ENCODE measurements at places on chromosomes 1 and 21. TPM values are rescaled to one million over a fixed set of nuclear protein-coding genes. Genes with fewer than 3 reads are reported as not detected.

PLA2G4A gene
- total RNA-seq = 5.1 TPM

MFAP2 gene
- total RNA-seq = 81.6 TPM

LMX1A gene
- not detected for total RNA-seq

OR6N1 gene
- not detected for total RNA-seq

HMCN1 gene
- 18.1 TPM for total RNA-seq

MNDA gene
- not detected for total RNA-seq

PEX11B gene
- total RNA-seq = 22.1 TPM

CFHR5 gene
- not detected for total RNA-seq

SPRR5 gene
- total RNA-seq = not detected

MAP3K6 gene
- 12.9 TPM for total RNA-seq

THEM5 gene
- total RNA-seq = not detected

ADARB1 gene
- total RNA-seq = 21.0 TPM

- no peak for DNase-seq
Measured at GRCh38 chr1:221832617-221833016, 90.7 kb upstream of the DUSP10 start.

DNA sequence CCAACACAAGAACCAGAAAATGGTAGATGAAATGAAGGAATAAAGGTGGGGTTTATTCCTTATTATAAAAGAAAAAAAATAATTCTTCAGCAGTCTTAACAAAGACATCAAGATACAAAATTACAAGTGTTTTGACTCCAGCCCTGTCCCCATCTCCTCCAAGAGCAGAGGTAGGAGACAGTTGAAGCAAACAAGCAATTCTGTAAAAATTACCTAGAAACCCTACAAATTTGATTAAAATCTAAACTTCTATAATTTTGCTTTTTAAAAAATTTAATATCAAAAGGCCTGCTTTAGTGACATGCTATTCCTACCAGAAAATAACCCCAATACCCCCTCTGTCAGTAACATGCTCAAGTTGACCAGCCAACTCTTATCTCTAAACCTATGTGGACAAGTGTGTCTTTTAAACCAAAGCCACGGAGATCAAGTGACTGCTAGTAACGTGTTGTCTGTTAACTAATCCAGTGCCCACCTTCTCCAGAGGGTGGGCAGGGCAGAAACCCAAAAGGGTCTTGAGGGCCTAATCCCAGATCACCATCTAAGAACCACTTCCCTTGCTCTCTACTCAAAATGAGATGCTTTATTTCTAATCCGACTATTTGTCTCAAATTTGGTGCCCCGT lies 8.4 kb downstream of the GLUL start:
- DNase-seq = no peak

- DNase-seq = no peak
Measured at GRCh38 chr1:206716159-206716869, 31.6 kb downstream of the MAPKAPK2 start.

DNA sequence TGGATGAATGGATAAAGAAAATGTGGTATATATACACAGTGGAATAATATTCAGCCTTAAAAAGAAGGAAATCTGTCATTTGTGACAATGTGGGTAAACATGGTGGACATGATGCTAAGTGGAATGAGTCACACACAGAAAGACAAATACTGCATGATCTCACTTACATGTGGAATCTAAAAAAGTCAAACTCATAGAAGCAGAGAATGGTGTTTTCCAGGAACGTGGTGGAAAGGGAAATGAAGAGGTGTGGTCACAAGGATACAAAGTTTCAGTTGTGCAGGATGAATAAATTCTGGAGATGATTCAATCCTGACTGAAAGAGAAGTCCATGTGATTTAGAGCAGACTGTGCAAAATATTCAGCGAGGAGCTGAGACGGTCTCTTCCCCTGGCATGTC lies 56.6 kb downstream of the RYR2 start:
- no peak for DNase-seq

GRCh38 chr1:17102232-17102631 lies 17.0 kb downstream of the PADI2 start:
- no peak for DNase-seq

DNA sequence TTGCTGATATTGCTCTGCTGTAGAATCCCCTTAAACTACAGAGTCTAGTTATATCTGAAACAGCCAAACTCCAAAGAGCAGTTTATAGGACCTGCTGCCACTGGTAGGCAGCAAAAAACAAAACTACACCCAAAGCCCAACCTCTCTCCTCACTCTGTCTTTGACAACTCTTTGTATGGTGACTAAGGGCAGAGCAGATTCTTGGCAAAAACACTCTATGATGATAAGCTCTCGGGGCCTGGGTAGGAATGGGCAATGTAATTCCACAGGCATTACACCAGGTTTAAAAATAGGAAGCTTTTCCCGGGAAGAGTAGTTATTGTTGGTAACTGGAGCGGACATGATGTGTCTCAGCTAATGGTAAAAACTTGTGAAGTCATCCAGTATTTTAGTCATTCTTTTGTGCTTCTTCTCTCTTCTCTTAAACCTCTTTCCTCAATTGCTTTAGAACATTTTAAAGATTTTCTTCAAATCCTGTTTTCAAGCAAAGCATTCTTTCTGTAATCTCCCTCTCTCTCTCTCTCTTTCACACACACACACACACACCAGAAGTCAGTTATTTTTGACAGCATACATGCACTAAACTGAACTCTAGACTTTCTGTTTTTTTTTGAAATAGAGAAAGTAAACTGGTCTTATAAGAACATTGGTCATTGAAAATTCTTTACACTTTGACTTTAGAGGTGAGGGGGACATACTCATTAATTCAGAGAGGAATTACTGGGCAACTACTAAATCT lies 193.5 kb downstream of the PAPPA2 start:
- DNase-seq = no peak

DNA sequence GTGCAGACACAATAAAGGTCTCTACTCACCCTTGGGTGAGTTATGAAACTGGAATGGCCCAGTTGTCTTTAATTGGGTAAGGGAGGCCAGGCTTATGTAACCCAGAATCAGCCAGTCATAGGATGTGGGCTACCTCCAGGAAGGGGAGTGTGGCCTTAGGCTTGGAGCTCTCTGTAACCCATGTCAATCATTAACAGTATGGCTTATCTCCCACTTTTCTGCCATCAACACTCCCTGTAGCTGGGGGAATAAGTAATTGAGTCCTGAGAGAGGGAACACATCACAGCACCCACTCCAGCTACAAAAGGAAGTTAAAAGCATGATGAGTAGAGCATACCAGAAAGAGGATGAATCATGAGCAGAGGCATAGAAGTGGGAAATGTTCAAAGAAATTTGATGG lies 327.0 kb upstream of the DUSP10 start:
- no peak for DNase-seq

DNA sequence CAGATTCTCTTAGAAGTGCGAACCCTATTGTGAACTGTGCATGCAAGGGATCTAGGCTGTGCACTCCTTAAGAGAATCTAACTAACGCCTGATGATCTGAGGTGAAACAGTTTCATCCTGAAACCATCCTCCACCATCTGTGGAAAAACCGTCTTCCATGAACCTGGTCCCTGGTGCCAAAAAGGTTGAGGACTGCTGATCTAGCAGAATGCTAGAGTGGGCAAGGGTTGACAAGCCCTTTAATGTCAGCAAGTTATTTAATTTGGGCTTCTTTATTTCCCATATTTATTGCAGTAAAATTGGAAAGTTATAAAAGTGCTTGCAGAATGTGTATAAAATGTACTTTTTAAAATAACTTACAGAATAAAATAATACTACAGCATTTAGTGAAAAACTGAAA lies 26.4 kb downstream of the ALG14 start:
- no peak for DNase-seq

- DNase-seq = no peak
Measured at GRCh38 chr1:222263791-222264190, 284.1 kb downstream of the HHIPL2 start.

GRCh38 chr1:81758181-81758580 lies 42.6 kb upstream of the ADGRL2 start:
- DNase-seq = no peak

DNA sequence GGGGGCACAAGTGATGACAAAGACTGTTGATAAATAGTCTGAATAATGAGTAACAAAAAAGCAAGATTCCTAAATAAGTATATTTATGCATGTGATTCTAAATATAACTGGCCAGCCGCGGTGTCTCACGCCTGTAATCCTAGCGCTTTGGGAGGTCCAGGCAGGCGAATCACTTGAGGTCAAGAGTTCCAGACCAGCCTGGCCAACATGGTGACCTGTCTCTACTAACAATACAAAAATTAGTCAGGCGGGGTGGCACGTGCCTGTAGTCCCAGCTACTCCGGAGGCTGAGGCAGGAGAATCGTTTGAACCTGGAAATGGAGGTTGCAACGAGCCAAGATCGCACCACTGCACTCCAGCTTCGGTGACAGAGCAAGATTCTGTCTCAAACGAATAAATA lies 161.5 kb downstream of the TOMM20 start:
- DNase-seq = no peak

GRCh38 chr1:212608959-212609700 lies 569 bp downstream of the ATF3 start:
- DNase-seq = peak; percentile 73

DNA sequence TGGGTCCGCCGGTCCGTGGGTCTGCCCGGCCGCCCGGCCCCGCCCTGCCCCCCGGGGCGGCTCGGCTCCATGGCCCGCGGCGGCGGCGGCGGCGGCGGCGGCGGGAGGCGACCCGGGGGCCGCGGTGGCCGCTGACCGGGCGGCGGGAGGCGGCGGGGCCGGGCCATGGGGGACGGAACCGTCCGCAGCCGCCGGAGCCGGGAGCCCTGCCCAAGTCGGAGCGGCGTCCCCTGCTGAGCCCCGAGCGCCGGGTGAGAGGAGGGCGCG lies 184 bp downstream of the B4GALT2 start:
- no peak for DNase-seq

- DNase-seq = no peak
Measured at GRCh38 chr1:207745839-207746767, 5.8 kb upstream of the CD46 start.

DNA sequence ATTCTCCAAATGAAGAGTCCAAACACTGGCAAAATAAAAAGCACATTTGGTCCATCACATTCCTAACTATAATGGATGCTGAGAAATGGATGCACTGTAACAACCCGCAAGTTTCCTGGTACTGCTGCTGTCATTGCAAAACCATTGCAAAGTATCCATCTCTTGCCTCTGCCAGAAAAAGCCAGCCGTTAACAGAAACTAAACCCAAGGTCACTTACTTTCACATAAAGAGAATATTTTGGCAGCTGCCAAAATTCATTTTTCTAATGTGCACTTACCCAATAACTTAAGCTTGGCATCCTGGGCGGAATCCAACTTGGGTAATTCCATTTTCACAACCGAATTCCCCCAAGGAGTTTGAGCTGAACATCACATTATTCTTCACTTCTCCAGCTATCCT lies 77.0 kb upstream of the LRRC8D start:
- no peak for DNase-seq
